ENCODE measurements at places on chromosomes 2 and 18.

DNA sequence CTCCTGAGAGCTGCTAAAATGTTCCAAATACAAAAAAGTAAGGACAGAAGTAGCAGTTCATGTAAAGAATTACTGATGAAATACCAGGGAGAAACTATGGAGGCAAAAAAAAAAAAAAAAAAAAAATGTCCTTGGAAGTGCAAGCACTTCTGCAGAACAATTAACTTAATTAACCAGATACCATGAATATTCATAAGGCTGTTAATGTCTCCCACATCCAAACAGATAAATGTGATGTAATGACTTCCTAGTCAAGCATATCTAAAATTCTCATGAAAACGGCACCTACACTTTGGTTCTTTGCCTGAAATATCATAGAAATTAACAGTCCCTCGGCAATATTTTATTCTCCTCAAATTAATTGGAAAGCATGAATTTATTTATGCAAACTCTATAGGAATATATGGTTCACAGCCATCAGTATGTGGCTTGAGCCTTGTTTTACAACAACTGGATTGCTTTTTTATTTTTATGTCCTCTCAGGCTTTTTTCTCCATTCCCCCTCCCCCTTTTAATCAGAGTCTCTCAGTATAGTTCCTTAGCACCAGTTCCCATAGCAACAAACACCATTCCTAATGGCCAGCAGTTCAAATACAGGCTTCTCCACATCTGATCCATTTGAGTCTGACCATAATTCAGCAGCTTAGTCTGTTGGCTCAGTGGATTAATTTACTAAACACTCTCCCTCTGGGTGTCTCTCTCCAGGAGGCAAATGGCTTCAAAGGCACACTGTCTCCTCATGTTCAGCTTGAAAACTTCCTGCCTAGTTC is 97.1 kb downstream of the ITGA4 start:
- DNase-seq = no peak

DNA sequence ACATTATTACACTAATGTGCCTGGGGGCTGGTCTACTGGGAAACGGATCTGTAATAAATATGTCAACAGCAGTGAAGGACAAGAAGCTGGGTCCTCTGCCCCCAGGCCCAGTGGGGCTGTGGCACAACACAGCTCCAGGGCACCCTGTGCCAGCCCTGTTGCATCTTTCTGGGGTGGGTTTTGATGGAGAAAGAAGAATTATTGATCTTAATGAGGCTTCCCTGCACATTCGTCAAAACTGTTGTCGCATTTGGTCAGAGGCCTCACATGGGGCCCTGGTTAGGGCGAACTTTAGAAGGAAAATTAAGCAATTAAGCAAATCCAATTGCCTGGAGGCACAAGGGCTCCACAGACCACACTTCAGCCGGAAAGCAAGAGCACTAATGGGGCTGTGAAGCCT is 30.0 kb upstream of the TWIST2 start:
- DNase-seq = no peak

DNA sequence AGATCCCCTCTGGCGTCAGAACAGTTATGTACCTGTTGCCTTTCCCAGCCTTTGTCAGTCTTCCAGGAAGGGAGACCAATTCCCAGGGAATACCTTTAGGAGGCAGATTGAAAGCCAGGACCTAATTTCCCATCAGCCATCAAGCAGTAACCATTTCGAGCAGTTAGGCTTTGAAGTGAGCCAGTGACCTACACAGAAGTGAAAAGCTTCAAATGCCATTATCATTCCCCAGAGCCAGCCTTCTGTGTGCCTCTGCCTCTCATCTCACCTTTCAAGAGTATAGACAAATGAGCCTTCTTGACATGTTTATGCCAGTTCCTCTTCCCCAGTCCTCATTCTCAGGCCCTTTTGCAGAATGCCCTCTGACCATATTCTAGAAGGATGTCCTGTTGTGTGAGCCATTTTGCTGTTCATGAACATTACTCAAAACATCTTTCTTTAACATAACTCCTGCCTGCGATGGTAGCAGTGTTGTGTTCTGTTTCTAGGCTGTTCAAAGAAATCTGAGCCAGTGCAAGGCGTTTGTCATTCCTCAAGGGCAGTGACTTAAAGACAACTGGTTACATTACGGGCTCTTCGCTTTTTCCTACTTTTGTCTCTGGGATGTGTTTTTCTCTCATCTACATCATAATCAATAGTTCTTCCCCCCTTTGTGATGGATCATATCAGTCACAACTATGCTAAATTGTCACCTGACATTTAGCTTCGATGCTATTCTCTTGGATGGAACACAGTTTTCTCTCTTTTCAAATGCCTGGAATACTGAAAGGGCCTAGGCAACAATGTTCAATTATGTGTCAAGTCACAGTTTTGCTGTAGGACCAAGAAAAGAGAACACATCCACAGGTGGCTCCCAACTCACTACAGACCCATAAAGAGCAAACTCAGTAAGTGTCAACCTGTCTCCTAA is 138.6 kb downstream of the ALK start:
- no peak for DNase-seq

DNA sequence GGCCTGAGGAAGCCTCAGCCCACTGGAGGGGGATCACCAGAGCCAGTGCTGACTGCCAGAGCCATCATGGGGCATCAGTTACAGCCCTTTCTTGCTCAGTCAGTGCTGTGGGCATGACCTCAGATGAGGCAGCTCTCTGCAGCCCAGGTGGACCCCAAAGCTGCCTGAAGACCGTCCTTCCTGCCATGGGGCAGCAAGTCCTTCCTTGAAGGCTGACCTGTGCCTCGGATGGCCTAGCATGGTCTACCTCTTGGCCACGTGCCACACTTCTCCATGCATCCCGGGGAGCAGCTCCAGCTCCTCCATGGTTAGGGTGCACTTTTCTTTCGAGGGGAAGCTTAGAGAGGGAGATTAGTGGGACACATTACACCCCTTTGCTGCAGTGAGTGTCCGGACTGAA is 233.4 kb downstream of the VAPA start:
- DNase-seq = no peak

DNA sequence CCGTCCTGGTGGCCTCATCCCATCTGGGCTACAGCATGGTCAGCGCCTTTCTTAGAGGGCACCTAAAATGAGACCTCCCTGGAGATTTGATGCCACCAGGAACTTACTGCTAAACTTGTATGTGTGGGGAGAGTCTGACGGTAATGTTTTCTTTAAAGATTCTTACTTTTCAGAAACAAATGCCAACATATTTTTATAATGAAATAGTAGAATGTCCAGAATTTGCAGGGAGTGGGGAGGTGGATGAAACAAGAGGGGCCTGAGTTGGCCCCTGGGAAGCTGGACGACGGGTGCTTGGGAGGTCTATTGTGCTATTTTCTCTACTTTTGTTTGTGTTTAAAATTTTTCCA is 118.8 kb upstream of the CTDP1 start:
- DNase-seq = no peak

GRCh38 chr2:239203443-239204135 is 197.2 kb downstream of the HDAC4 start:
- no peak for DNase-seq

GRCh38 chr2:189860161-189860560 is 75.9 kb downstream of the PMS1 start:
- no peak for DNase-seq
